ENCODE measurements at places on chromosomes 11 and 22.

GRCh38 chr11:4393209-4393857 lies at the start of gene TRIM21:
Gene TRIM21, minus strand, starts transcription at chr11:4393702. Its CDS starts 3,293 bp downstream, at chr11:4390409.
- peak; percentile 84 for DNase-seq

- DNase-seq: no peak
Measured at GRCh38 chr11:78780889-78781288, 206.2 kb upstream of the NARS2 start.

DNA sequence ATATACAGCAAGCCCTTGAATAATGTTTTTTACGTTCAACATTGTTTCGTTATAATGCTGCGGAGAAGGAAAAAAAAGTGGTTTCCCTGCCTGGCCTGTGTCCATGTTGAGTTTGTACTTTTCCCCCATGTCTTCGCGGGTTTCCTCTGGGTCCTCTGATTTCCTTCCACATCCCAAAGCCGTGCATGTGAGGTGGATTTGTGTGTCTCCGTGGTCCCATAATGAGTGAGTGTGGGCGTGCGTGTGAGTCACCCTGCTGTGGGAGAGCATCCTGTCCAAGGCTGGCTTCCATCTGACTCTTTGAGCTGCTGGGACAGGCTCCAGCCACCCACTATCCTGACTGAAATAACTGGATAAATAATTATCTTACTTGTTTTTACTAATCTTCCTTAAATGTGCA lies 29.6 kb upstream of the SNX19 start:
- DNase-seq: no peak

DNA sequence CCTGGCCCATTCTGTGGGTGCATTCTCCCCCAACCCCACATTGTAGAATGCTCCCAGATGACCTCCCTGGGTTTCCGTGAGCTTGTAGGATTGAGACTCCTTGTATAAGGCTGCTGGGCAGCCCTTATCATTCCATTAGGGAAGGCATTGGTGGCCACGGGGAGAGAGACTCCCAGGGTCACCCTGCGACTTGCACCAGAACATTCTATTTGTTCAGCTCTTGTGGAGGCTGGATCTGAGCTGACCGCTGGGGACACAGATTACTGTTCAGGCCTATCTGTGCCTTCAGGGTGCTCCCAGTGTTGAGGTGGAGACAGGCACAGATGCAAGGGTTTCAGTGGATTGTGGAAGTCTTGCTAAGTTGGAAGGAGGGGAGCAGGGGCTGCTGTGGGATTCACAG lies 17.8 kb downstream of the MICALL1 start:
- DNase-seq: no peak

DNA sequence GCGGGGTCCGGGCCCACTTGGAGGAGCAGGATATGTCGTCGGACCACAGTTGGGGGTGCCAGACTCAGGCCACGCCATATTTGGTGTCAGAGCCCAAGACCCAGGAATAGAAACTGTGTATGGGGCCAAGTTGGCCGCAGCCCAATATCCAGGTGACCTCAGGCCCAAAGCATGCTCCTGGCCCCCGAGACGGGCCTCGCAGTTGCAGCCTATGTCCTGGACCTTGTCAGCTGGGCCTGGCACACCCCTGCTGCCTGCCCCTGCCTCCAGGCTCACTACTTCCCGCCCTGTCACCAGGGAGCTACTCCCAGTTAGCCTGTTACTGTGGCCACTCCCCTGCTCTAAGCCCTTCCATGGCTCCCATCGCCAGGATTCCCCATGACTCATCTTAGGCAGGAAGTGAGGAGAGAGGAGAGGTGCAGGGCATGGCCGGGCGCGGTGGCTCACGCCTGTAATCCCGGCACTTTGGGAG lies 23.1 kb downstream of the A4GALT start:
- peak; percentile 63 for DNase-seq

GRCh38 chr11:122093731-122094275 lies 22.2 kb downstream of the BLID start:
- DNase-seq: no peak

GRCh38 chr22:23386822-23387580 lies 193.1 kb downstream of the IGLL1 start:
- DNase-seq: no peak

DNA sequence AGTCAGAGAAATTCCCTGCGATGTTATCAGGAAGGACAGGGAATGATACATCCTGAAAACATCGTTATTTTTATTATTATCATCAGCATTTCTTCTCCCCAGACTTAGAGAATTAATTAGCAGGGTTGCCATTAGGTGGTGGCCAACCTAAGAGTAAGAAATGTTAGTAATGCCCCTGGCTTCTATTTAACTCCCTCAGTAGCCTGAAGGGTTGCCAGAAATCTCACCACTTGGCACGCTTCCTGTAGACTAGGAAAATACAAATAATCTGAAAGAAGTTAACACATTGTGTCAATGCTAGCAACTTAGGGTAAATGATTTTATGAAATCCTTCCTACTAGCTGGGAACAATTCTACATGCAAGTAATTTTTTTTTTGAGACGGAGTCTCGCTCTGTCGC lies 45.5 kb downstream of the ENDOD1 start:
- DNase-seq: no peak

- DNase-seq: peak; percentile 89
Measured at GRCh38 chr22:17198170-17199002, 20.8 kb downstream of the ADA2 start.

DNA sequence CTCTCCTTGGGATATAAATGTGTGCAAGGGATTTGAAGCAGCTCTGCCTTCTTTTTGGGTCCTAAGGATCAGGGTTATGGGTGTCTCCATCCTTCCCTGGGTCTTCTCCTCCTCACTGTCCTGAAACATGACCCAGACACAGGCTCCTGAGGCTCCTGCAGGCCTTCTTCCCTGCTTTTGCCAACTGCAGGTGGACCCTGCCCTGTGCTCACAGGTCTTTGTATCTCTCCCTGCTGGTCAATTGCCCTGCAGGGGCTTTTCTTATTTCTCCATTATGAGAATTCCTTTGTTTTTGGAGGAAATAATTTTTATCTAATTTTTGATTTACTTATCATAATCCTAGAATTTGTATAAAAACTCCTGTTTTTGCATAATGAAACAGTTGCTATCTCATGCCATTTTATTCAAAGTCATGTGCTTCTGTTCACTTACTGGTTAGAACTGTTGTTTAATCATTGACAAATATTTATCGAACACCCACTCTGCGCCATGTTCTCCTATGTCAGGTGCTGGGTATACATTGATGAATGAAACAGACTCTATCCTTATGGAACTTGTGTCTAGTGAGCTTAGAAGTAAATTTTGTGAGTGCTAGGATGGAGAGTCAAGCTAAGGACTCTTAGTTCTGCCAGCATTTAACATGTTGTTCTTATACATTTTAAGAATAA lies 89.7 kb upstream of the TOP3B start:
- DNase-seq: no peak

GRCh38 chr22:46053563-46054090 lies 76.7 kb upstream of the WNT7B start:
- DNase-seq: no peak

DNA sequence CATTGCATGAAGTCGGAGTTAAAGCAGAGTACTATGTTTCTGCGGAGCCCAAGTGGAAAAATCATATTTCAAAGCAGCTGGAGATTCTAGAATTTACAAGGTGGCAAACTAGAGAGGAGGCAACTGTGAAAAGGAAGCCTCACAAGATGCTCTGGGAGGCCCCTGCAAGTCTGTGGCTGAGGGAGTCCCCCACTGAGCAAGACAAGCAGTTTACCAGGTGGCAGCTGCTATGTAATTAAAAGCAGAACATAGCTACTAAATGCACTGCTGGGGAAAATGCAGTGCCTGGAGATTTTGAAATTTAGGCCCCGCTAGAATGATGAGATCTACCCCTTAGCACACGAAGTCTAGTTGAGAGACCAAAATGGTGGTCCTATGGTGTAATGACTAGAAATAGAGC lies 728.0 kb downstream of the OPCML start:
- no peak for DNase-seq

DNA sequence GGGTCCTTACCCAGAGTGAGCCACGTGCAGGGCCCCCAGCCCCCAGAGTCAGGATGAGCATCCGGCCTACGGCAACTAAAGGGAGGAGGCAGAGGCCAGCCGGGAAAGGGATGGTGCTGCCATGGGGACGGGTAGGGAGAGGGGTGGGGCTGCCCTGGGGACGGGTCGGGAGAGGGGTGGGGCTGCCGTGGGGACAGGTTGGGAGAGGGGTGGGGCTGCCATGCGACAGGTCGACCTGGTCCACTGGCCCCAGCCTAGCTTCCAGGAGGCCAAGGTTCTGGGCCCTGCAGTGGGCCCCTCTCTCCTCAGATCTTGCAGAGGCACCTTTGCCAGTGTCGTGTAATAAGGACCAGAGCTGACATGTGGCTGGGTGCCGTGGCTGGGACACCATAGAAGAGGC lies 187.7 kb downstream of the BRD1 start:
- no peak for DNase-seq

GRCh38 chr22:47340851-47341436 lies 578.5 kb downstream of the TBC1D22A start:
- no peak for DNase-seq

GRCh38 chr11:79237091-79237490 lies 203.7 kb downstream of the TENM4 start:
- DNase-seq: no peak

GRCh38 chr11:118921929-118922744 lies 3.6 kb downstream of the BCL9L start:
- peak; percentile 62 for DNase-seq

GRCh38 chr11:69249311-69250185 lies 44.4 kb upstream of the MYEOV start:
- peak; percentile 69 for DNase-seq

- no peak for DNase-seq
Measured at GRCh38 chr11:96288915-96289314, 54.1 kb downstream of the MAML2 start.

- peak; percentile 82 for DNase-seq
Measured at GRCh38 chr11:104254347-104254746, 90.4 kb upstream of the PDGFD start.

DNA sequence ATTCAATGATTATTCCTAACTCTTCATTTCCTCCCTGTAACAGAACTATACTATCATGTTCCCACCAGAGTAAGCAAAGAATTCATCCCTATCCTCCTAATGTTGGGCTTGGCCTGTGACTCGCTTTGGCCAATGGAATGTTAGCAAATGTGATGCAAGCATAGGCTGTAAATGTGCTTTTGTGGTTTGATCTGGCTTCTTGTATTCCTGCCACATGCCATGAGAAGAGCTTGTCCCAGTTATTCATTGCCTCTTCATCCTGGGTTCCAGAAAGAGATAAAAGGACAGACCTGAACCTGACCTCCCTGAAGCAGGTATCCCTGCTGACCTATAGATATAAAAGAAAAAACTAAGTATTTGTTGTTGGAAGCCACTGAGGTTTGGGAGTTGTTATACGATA lies 51.0 kb downstream of the SYTL2 start:
- no peak for DNase-seq

GRCh38 chr11:1559111-1559951 lies 12.7 kb downstream of the DUSP8 start:
- peak; percentile 77 for DNase-seq

- peak; percentile 62 for DNase-seq
Measured at GRCh38 chr22:41048791-41049717, 43.3 kb upstream of the EP300 start.

GRCh38 chr11:40130427-40130826 lies 1329.0 kb downstream of the LRRC4C start:
- peak; percentile 5 for DNase-seq

- no peak for DNase-seq
Measured at GRCh38 chr11:111992206-111992855, 32.9 kb upstream of the DLAT start.

- no peak for DNase-seq
Measured at GRCh38 chr11:123231777-123232176, 36.7 kb upstream of the CLMP start.

DNA sequence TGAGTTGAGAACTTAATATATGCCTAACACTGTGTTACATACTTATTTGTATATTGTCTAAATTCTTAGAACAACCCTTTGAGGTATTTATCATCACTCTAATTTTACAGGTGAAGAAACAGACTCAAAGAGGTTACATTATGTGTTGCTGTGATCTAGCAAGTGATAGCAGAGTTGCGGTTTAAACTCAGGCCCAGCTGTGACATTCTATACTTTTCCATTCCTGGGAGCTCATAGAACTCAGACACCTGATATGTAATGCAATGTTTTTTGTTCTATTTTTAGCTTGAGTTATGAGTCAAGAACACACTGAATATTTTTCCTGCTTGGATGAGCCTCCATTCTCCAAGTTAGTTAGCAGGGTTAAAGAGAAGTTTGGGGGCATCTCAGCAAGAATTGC lies 449.7 kb upstream of the DDI1 start:
- no peak for DNase-seq

GRCh38 chr22:38317122-38317994 lies at the start of gene CSNK1E:
Gene CSNK1E, minus strand, starts transcription at chr22:38317433. Its CDS starts 3,276 bp downstream, at chr22:38314157.
- DNase-seq: peak; percentile 94

GRCh38 chr11:8310743-8311298 lies 47.1 kb upstream of the LMO1 start:
- DNase-seq: no peak

DNA sequence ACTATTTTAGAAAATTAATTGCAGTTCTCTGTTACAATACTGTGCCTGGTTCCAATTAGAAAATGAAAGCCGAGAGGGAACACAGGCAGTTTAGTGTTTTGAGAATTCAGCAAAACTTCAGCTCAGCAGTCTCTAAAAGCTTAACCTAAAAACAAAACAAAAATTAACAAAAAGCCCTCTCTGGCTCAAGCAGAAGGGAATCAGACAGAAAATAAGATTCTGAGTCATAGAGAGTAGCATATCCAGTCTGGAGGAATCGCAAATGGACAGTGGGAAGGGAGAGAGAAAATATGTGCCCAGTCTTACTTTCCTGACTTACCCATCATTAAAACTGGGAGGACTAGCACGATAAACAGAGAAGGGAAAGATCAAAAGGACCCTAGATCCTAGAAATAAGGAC lies 38.1 kb upstream of the CHRM4 start:
- DNase-seq: no peak

DNA sequence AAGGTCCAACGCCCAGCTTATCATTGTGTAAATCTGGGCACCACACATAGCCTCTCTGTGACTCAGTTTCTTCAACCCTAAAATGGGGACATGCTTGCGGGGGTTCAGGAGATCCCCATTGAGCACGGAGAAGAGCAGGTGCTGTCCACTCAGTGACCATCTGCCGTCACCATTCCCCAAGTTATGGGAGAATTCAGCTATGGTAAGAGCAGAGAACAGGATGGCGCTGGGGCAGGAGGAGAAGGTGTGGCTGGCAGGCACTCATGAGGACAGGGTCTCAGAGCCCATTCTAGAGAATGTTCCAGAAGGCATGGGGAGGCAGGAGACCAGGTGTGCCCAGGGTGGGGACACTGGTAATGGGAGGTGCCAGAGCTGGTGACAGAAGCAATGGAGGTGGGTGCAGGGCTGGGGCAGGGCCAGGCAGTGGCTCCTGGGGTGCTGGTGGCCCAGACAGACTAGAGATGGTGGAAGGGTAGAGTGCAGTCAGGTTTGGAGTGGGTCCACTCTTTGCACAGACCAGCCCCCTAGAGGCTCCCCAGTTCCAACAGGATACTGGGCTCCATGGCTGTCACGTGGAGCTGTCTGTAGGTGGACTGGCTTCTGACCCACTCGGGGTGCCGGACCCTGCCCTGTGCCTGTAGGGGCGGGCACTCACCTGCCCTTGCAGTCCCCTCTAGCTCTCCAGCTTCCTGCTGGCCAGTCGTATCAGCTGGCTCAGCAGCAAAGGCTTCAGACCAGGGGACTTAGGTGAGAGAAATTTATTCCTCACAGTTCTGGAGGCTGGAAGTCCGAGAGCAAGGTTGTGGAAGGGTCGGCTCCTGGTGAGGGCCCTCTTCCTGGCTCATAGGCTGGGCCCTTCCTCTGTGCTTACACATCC lies 84.7 kb downstream of the CDKN1C start:
- no peak for DNase-seq

Data from iPS-NIHi11 (cell line).